ENCODE measurements at places on chromosomes 4 and X.

GRCh38 chr4:86965019-86965976, 30.5 kb downstream of the AFF1 start:
- no peak for DNase-seq

- no peak for DNase-seq
Measured at GRCh38 chrX:2829469-2830246, 928 bp downstream of the GYG2 start.

- no peak for DNase-seq
Measured at GRCh38 chrX:131301155-131301554, 12.0 kb upstream of the IGSF1 start.

DNA sequence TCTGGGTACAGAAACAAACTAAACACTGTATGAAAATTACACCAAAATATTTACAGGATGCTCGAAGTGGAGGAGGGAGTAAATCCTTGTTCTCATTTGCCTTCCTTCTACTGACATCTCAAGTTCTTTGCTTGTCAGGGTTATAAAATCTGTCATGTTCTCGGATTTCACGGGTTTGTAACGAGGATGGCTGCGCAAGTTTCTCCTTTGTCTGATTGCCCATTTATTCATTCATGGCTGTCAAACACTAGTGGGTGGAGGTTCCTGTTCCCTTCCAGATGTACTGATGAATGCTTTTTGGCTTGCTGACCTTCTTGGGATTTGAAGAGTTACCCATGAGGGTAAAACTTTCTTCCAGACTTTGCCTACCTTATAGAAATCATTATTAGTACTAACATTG, 206.9 kb downstream of the SPCS3 start:
- no peak for DNase-seq

DNA sequence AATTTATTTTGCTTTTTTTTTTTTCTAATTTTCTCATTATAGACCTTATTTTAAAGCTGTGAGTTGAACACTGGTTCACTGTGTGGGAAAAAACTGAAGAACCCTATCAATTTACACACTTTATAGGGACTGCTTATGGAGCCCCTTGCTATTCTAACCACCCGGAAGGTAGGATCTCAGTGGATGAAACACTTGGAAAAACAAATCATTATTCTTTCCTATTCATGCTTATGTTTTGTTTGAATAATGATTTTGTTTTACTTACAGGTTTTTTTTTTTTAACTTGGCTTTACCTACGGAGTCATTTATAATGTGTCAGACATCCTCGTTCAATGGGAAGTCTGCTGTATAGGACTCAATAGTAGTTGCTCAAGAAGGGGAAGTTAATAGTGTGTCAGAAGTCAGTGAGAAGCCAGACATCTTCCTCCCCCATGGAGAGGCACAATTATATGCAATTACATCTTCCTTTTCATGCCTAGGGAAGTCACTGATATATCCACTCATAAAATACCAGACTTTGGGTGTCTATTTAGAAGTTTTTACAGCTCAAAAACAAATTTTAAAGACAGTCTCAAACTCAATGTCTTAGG, 113.2 kb downstream of the ARSF start:
- DNase-seq = no peak

- DNase-seq = no peak
Measured at GRCh38 chr4:41709844-41710481, 38.6 kb downstream of the PHOX2B start.

GRCh38 chrX:13194291-13195103, 125.4 kb downstream of the ATXN3L start:
- DNase-seq = no peak
